ENCODE measurements at places on chromosomes 12 and 14. TPM values are rescaled to one million over a fixed set of nuclear protein-coding genes. Genes with fewer than 3 reads are reported as not detected.
A peak's percentile ranks its signal among the peaks of the same experiment; 100 is the strongest.

GRCh38 chr12:86911973-86912372 lies 655.8 kb upstream of the MGAT4C start:
- no peak for DNase-seq

GRCh38 chr12:109752117-109753053 lies 38.8 kb downstream of the FAM222A start:
- DNase-seq, result no peak

DNA sequence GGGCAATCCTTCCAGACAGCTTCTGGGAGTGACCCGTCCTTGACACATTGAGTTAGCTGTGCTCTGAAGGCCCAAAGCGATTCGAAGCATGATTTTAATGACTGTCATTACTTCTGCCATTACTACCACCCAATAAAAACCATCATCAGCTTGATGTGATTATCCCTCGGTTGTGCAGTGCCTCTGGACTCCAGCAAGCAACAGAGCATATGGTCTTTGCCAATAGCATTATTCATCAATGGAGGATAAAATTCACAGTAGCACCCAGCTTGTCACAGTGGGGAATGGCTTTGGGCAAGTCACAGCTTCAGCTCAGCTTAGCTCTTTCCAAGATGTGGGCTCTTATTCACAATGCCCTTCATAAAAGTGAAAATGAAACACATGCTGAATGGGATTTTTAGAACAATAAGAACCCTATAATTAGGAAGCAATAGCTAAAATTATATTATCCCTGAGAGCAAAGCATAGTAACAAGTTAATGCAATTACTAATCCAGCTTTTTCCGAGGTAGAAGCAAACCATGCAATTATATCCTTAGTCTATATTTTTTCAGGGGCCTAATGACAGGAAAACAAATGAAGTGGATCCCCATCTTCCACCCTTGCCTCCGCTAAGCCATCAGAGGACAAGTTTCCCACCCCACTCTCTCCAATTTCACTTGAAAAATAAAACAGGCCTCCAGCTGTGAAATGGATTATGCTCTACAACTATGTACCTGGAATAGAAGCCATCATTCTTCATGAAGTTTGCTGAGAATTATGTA lies 163.0 kb upstream of the EEA1 start:
- DNase-seq, result no peak

DNA sequence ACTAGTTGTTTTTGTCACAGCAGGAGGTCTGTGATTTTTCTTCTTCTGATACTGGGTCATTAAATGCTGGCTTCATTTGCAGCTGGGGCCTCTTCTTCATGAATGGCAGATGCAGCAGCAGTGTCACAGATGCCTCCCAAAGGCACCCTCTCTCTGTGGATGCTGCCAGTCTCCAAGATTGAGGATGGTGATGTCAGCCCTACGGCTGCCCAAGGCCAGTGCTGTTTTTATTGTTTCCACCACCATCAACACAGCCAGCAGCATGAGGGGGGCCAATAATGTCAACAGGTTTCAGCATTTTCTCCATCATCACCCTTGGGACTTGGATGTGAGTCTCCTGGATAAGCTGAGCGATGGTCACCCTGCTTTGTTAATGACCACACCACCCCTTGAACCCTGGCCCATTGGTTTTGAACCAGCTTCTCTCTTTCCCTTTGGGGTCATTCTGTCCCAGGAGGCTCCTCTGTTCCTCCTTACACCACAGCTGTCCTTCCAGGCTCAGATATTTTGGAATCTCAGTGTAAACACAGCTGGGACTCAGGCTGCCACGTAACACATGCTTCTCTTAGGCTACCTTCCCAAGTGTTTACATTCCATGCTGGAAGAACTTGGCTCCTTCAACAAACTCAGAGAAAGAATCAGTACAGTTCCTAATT lies 151.7 kb upstream of the DDHD1 start:
- peak; percentile 82 for DNase-seq

GRCh38 chr12:106745181-106745745 lies 29.2 kb upstream of the RIC8B start:
- no peak for DNase-seq

DNA sequence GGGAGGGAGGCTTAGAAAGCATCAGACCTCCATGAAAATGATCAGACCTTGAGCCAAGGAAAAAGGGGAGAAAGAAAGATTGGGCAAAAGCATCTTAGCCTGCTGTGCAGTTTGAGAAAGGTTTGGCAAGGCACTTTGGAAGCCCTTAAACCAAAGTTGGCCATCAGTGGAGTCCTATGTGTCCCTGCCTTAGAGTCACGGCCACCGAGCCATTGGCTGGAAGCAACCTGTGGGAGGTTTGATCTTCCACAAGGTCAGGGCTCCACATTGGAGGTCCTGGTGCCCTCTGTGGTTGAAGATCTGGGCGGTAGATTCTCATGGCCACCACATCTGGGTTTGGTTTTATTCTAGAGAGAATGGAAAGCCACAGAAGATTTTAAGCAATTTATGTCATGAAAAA lies 44.4 kb downstream of the SRRM4 start:
- DNase-seq, result no peak

The CCDC197 gene
- total RNA-seq, result not detected

The FOXM1 gene
- 17.7 TPM for total RNA-seq

The STAT2 gene
- 296 TPM for total RNA-seq
